ENCODE measurements at places on chromosomes 13 and 19.

DNA sequence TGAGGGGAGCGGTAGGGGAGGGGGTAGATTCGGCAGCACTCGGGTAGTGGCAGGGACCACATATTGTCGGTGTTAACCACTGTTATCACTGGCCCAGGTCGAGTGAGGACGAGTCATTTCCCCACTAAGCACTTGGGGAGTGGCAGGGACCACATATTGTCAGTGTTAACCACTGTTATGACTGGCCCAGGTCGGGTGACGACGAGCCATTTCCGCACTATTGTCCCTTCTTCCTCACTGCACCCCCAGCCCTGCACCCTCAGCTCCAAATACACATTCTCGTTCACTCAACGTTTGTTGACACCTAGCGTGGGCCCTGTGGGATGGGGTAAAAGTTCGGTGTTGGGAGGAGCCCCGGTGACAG is 467 bp upstream of the CLN5 start:
- DNase-seq: no peak

DNA sequence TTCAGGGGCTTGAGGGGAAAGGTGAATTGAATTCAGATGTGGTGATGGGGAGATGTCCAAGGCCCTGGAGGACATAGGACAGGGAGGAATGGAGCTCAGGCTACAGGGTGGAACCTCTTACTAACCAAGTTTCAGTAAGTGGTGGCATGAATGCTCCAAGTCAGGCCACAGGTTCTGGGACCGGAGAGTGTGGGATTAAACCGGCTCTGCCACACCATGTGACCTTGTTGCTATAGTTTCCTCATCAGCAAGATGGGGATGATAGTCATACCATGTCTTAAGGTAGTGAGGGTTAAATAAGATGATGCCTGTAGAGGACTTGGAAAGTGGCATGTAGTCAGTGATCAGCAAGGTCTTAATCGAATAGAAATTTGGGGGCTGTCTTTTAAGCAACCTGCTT is 16.3 kb downstream of the GPR183 start:
- DNase-seq: no peak

- no peak for DNase-seq
Observed at GRCh38 chr19:14479975-14480699, 5.0 kb upstream of the PTGER1 start.

DNA sequence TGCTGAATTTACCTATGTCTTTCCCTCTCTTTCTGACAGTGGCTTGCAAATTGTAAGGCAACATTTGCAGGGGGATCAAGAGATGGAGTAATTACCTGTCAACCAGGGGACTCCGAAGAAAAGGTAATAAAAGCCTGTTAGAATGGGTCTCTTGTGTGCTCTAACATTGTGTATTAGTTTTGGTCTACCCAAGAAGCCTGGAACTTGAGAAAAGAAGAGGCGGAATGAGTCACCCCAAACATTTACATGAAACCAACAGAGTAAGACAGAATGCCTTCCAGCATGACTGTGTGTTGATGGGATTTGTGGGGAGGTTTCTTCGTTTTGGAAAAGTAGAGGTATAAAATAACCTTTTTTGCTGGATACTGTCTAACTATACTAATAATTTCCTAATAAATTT is 36.7 kb downstream of the ZAR1L start:
- no peak for DNase-seq

GRCh38 chr19:1449467-1450442 is at the start of gene APC2:
Gene APC2 (plus strand): TSS chr19:1450121. CDS start chr19:1453002, 2,881 bp downstream.
- peak; percentile 90 for DNase-seq

- DNase-seq: no peak
Observed at GRCh38 chr13:30446126-30446500, 19.6 kb downstream of the HMGB1 start.

GRCh38 chr13:35179494-35179893 is 237.4 kb downstream of the NBEA start:
- DNase-seq: no peak

- no peak for DNase-seq
Observed at GRCh38 chr19:2070436-2070827, 19.4 kb upstream of the MKNK2 start.

DNA sequence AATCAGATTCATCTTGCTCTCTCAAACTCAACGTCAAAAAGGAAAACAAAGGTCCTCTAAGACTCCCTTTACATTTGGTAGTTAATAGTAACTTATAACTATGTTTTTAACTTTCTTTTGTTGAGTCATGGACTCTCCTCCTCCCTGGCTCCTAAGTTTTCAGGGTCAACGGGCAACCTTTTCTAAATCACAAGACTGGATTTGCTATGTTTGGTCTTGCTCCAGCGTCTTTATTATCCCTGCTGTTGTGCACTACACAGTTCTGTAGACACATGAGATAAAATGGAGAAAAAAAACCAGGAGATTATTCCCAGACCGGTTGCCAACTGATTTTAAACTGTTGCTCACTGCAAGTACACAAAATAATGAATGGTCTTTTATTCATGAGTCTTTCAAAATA is 1.9 kb upstream of the ITM2B start:
- no peak for DNase-seq

- DNase-seq: peak; percentile 87
Observed at GRCh38 chr19:51726049-51726448, 2.3 kb upstream of the HAS1 start.

DNA sequence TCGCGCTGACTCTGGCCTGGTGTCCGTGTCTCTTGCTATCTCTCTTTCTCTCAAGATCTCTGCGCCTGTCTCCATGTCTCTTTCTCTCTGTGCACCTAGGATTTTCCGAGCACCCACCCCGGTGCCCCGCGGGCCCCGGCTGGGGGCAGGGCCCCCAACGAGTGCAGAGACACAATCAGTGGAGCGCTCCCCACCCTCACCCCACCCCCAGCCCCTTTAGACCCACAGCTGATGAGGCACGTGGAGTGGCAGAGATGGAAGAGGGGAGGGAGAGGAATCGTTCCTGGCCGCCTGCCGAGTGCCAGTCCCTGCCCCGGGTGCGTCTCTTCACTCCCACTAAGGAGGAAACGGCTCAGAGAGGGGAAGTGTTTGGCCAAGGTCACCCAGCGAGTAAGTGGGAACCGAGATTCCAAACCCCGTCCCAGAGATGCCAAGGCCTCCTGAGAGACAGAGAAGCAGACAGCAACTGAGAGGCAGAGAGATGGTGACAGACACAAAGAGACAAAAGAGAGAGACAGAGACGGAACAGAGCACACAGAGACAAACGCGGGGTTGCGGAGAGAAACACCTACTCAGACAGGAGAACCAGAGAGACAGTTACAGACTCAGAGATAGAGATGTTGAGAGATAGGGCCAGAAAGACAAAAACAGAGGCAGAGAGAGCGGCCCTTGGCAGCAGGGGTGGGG is 626 bp upstream of the BCL3 start:
- DNase-seq: no peak

DNA sequence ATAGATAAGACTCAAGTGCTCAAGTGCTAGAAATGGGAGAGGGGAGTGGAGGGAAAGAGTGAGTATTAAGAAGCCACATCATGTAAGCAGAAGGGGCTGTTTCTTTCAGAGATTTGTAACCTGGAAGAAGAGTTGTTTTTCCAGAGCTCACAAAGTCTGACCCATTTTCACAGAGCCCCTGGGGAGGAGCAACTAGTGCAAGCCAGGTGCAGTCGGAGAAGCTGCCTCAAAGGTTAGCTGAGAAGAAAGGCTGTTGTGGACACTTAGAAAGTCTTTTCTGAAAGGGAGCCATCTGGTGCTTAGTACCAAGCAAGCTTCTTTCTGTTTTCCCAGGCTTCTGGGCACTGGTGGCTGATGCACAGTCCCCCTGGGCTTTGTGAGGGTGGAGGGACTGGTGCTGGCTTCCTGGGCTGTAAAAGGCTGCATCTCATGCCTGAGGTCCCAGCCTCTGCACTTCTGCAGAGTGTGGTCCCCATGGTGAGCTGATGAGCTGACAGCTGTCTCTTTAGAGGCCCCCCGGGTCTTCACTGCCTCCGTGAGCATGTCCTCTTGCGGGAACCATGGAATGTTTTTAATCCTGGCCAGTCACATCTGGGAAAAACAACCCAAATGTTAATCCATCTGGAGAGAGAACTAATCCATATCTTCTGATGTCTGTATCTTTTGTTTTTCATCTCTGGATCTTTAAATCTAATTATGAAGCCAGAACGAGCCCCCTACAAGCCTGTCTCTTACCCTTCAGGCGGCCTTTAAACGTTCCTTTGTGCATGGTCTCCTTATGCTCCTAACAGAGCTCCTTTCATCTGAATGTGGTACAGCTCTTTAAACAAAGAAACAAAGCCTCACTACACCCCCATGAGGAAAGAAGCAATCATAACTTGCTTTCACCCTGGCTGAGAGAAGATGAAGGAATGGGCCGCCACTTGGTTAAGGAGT is 40.2 kb downstream of the OLFM4 start:
- peak; percentile 43 for DNase-seq

- DNase-seq: no peak
Observed at GRCh38 chr19:54506079-54506478, 3.4 kb downstream of the LAIR2 start.

- DNase-seq: peak; percentile 20
Observed at GRCh38 chr13:46176756-46177155, 5.2 kb downstream of the LCP1 start.

GRCh38 chr19:8973501-8974091 is 36.6 kb downstream of the MUC16 start:
- DNase-seq: no peak

- DNase-seq: no peak
Observed at GRCh38 chr13:99221567-99222239, 21.0 kb downstream of the UBAC2 start.

DNA sequence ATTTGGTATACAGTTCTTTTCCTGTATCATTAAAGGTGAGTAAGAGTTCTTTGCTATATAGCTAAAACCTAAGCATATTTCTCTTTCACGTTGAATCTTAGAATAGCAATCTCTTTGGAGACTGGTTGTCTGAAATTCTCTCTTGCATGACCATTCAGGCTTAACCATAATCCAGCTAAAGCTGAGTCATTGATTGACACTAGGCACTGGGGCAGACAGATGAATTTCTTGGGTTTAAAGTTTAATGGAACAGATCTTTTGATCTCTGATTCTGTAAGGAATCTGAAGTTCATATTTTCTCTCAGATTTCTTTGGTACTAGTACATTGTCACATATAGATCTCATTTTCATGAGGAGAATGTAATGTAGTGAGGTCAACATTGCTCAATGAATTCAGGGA is 397.3 kb upstream of the MIR17HG start:
- no peak for DNase-seq

- DNase-seq: peak; percentile 49
Observed at GRCh38 chr19:45716359-45717130, 14.2 kb downstream of the FBXO46 start.

- no peak for DNase-seq
Observed at GRCh38 chr19:590396-590745, 690 bp downstream of the HCN2 start.

- no peak for DNase-seq
Observed at GRCh38 chr19:43781630-43782310, 997 bp upstream of the KCNN4 start.

- DNase-seq: no peak
Observed at GRCh38 chr13:64000321-64000720, 2584.7 kb upstream of the PCDH20 start.

GRCh38 chr13:87536899-87537298 is 134.3 kb upstream of the SLITRK5 start:
- no peak for DNase-seq

DNA sequence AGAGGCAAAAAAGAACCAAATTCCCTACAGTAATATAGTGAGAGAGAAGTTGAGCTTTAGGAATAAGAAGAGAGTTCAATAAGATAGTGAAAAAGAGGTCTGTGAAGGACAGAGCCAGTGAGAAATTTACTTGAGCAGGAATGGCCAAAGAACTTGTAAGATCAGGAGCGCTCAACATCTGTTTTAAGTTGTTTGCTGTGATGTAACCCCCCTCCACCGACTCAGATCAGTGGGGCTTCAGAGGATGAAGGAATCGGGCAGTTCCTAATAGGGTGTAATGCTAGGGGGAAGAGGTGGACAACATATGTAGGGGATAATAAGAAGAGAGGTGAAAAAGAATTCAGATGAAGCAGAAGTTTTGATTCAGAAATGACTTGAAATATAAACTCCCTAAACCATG is 85.3 kb upstream of the FNDC3A start:
- no peak for DNase-seq

DNA sequence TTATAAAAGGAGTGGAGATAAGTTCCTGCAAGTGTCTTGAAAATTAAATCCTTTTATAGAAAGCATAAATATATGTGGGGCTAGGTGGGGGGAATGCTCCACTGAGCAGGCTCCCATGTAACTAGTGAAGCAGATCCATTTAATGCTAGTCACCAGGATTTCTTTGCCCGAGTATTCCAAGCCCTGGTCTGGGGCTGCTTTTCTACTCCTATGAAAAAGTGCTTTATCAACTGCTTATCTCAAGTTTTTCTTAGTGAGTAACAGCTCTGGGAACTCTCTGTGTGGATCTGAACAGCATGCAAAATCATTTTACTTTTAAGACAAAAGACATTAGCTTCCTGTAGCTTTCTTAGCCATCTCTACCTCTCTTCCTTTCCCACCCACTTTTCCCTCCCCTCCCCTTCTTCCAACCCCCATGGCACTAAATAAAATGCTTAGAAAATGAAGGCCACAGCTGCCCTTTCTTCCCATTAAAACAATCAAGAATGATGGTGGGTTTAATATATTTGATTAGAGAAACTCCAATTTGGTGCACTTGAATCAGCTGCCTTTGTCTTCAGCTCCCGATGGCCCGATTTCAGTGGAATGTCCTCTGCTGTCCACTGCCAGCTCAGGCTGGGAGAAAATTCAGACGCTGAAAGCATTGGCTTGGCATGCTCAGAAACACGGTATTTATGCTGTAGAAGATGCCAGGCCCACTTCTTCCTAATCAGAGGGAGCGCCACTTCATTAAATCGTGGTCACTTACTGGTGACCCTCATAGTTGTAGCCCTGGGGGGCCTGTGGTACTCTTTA is 475.1 kb downstream of the FOXO1 start:
- DNase-seq: peak; percentile 58

DNA sequence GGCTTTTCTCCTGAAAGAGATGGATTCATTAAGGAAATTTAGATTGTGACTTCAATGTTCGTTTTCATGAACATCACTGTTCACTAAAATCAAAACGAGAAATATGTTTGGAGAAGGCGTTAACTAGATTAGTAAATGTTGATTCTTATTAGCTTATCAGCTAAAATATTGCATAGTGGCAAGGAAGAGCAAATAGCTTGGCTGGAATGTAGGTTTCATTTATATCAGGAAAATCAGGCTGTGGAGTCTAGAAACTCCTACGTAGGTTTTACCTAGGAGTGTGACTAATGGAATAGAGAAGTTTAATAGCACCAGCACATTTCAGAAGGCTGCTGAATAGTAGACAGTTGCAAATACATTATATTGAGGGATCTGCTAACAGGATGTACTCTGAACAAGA is 344.9 kb downstream of the LIG4 start:
- peak; percentile 16 for DNase-seq

GRCh38 chr19:11324079-11324661 is 15.3 kb downstream of the RAB3D start:
- DNase-seq: peak; percentile 53

DNA sequence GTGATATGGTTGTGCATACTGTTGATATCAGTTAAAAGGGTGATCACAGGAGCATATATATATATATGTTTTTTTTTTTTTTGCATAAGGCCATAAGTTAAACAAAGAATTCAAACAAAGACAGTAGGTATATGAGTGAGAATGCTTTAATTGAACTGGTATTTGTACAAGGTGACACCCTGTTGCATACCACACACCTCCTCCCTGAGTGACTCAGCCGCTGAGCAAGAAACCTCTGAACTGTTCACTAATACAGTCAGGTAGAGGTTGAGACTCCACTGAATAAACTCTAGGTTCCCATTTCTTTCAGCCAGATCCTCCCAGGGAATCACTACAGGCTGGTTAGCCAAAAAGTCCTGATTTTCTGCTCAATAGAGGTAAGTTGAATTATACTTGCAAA is at the start of gene SCEL:
SCEL (plus strand) TSS at position 259 of the 400 bp plus-strand sequence. CDS start 20,170 bp downstream, outside the sequence.
- peak; percentile 25 for DNase-seq

GRCh38 chr19:42228641-42229040 is 8.5 kb downstream of the ZNF526 start:
- no peak for DNase-seq
